ENCODE measurements at places on chromosomes 12 and 14. TPM values are rescaled to one million over a fixed set of nuclear protein-coding genes. Genes with fewer than 3 reads are reported as not detected.

The PRR4 gene
- total RNA-seq, result not detected

The LRP1 gene
- total RNA-seq, result 640 TPM

The DMAC2L gene
- 12.0 TPM for total RNA-seq

The BRMS1L gene
- total RNA-seq, result 9.5 TPM

The PAPLN gene
- total RNA-seq, result 14.4 TPM

Data from ovary (tissue), 10 donors.